ENCODE measurements at places on chromosomes 6 and 20. TPM values are rescaled to one million over a fixed set of nuclear protein-coding genes. Genes with fewer than 3 reads are reported as not detected.
A peak's percentile ranks its signal among the peaks of the same experiment; 100 is the strongest.

- DNase-seq, result no peak
These were observed 89.4 kb downstream of the HS3ST5 start for GRCh38 chr6:114253431-114253830.

CALHM4 gene
- not detected for total RNA-seq

SOX18 gene
- not detected for total RNA-seq

GRM1 gene
- total RNA-seq, result not detected

SLC2A10 gene
- total RNA-seq, result not detected

GRCh38 chr6:166597711-166598440 is 11.4 kb upstream of the RAMACL start:
- DNase-seq, result no peak

DNA sequence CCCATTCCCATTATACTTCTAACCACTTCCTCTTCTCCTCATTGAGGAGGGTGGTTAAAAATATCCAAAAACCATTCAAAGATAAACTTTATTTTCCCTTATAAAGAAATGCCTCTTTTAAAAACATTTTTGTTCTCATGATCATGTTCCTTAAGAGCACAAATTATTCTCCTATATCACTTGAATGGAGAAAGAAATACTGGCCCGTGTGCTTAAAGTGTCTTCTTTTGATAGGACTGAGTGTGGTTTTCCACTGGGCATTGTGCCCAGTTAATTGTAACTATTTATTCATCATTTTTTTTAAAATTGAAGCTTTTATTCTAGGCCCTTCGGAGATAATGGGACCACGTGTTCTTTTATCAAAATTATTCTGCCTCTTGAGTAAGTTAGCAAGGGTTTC is 871.5 kb downstream of the QKI start:
- DNase-seq, result no peak

IL20RA gene
- not detected for total RNA-seq

- peak; percentile 57 for DNase-seq
These were observed 663 bp downstream of the LST1 start for GRCh38 chr6:31586599-31587281.

DNA sequence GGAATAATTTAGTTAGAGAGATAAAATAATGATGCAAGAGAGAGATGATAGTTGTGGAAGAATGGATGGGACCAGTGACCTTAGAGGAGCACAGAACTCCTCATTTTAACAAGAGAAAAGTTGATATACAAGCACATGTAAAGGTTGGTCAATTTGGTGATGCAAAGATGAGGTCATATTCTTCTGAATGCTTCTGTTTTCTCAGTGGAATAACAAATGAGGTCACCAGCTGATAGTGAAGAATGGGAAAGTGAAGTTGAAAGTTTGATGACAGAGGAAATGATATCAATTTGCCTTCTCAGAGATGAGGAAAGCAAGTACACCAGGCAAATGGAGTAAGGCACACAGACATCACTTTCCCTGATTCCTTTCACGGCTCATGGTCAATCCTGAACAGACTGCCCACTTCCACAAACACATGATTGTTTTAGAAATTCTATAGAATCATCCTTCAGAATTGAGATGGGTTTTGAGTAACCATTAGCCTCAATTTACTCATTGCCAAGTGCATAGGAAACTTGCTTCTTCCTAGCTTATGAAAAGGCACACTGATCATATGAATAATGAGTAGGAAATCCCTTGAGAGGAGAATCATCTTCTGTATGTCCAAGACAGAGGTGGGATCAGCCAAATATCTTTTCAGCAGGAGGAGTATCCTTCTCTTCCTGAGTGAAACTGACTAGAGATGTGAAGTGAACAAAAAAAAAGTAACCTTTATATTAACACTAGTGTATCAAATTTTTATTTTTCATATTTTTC is 82.4 kb upstream of the TCF21 start:
- no peak for DNase-seq

- no peak for DNase-seq
These were observed 524.0 kb downstream of the CD83 start for GRCh38 chr6:14641423-14642135.

DNA sequence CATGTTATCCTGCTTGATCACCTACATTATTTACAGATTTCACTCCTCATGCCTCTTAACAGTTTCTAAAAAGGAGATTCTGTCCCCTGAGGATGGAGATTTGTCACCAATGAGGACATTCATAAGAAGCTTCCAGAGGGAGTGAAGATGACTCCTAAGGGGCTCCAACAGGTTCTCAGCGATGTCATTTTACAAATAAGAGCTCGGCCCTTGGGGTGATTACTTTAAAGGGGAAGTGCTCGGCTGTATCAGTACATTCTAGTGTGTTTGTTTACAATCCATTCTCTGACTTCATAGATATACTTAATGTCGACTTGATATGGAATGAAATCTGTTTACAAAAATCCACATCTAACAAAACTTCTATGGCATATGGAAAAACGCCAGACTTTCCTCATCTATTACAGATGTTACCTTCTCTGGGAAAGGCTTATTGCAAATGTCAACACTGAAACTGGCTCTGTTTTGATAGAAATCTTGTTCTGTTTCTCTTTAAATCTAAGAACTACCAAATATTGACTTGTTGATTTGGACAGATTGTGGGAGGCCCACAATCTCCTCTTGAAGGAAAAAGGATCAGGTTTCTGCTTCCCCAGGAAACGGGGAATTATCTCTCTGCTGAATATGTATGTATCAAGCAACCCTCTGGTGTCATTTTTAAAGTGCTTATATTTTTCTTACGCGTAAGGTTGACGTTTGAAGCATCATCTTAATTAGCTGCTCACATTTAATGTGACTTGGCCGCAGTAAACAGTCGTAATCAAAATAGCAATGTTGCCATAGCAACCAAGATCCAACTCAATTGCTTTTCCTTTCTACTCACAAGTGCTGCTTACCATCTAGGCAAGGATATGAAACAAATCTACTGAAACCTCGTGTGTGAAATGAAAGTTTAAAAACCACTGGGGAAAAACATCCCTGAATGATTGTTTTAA is 95.7 kb downstream of the SHLD1 start:
- no peak for DNase-seq

- DNase-seq, result no peak
These were observed 136.5 kb downstream of the BTBD9 start for GRCh38 chr6:38503032-38503773.

ILRUN gene
- 45.3 TPM for total RNA-seq

- no peak for DNase-seq
These were observed 791.5 kb downstream of the TFAP2A start for GRCh38 chr6:9623228-9623832.

SLC44A4 gene
- total RNA-seq, result not detected

UST gene
- 1.5 TPM for total RNA-seq

DNA sequence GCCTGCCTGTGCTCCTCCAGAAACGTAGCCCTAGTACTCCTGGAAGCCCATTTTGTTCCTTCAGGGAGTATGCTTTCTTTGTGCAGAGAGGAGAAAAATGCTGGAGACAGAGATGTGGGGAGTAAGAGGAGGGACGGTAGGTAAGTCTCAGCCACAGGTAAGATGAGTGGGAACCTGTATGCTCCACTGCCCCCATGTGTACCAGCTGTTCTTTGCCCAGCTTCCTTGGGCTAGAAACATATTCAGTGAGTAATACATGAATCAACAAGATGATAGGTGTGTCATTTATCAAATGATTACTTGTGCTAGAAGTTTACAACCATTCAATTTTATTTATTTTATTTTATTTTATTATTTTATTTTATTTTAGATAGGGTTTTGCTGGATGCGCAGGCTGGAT is 13.6 kb upstream of the CEP85L start:
- peak; percentile 38 for DNase-seq

Measured in activated CD8-positive, alpha-beta T cell treated with anti-CD3 and anti-CD28 coated beads for 36 hours (primary cell).